ENCODE measurements at places on chromosomes 4 and X. TPM values are rescaled to one million over a fixed set of nuclear protein-coding genes. Genes with fewer than 3 reads are reported as not detected.
A peak's percentile ranks its signal among the peaks of the same experiment; 100 is the strongest.

DNA sequence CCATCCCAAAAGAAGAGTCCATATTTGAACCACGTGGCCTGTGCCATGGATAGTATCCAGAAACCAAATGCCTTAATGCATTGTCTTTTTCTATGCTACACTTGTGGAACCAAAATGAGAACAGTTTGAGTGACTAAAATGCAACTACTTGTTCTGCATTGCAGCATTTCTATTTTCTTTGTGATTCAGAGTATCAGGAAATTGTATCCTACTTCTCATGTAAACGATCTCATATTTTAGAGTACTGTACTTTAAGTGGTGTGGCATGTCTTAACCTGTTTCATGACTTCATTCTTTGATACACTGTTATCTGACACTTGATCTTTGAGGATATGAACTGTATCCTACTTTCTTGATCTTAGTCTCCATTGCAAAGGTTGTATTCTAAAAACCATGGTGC lies 167.2 kb upstream of the WDR1 start:
- DNase-seq = no peak

GRCh38 chr4:41611124-41611838 lies 73.3 kb downstream of the LIMCH1 start:
- no peak for DNase-seq

- peak; percentile 45 for DNase-seq
These were observed 27.7 kb downstream of the RGS12 start for GRCh38 chr4:3320361-3321023.

EVC2 gene
- polyA plus RNA-seq = 1.6 TPM

DNA sequence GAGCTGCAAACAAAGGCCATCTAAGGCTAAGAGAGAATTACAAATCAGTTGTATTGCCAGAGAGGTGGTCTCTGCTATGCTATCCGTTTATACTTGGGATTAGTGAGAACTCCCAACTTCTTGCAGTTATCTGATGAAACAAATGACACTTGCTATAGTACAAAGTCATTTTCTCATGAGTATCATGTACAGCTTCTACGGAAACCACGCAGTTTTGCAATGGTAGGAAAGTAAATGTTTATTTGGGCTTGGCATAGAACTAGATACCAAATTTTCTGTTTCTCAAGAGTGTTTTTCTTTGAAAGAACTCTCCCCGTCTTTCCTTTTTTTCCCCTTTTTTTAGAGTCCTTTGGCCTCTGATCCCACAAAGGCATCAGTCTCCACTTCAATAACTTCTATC lies 128.2 kb upstream of the ENPEP start:
- no peak for DNase-seq

TMEM144 gene
- 3.3 TPM for polyA plus RNA-seq

AMBN gene
- polyA plus RNA-seq = not detected

LIMCH1 gene
- 19.9 TPM for polyA plus RNA-seq

C4orf51 gene
- polyA plus RNA-seq = not detected

- DNase-seq = no peak
These were observed 15.3 kb downstream of the LARP7 start for GRCh38 chr4:112652216-112652615.

- DNase-seq = no peak
These were observed 80.7 kb upstream of the PLAC8 start for GRCh38 chr4:83195269-83195668.

DNA sequence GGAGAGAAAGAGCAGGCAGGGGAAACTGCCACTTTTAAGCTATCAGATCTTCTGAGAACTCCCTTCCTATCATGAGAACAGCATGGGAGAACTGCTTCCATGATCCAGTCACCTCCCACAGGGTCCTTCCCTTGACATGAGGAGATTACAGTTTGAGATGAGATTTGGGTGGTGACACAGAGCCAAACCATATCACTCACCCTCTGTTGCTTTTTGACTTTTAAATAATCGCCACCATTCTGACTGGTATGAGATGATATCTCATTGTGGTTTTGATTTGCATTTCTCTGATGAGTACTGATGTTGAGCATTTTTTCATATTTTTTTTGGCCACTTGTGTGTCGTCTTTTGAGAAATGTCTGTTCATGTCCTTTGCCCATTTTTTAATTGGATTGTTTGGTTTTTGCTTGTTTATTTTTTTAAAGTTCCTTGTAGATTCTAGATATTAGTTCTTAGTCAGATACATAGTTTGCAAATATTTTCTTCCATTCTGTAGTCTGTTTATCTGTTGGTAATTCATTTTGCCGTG lies 6.5 kb upstream of the PAQR3 start:
- no peak for DNase-seq

All from kidney (tissue), 22 donors.